ENCODE measurements at places on chromosomes 16 and 17.

DNA sequence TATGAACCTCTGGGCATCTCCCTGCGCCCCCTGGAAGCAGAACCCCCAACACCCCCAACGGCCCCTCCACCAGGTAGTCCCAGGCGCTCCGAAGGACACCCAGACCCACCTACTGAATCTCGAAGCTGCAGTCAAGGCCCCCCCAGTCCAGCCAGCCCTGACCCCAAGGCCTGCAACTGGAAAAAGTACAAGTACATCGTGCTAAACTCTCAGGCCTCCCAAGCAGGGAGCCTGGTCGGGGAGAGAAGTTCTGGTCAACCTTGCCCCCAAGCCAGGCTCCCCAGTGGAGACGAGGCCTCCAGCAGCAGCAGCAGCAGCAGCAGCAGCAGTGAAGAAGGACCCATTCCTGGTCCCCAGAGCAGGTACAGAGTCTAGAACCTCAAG is 1.5 kb downstream of the BCL6B start:
- no peak for DNase-seq

GRCh38 chr16:85402910-85403692 is 210.0 kb upstream of the GSE1 start:
- no peak for DNase-seq

GRCh38 chr16:61569028-61569427 is 467.2 kb downstream of the CDH8 start:
- no peak for DNase-seq

- no peak for DNase-seq
These were observed 3.6 kb upstream of the TBX2 start for GRCh38 chr17:61395983-61396585.

DNA sequence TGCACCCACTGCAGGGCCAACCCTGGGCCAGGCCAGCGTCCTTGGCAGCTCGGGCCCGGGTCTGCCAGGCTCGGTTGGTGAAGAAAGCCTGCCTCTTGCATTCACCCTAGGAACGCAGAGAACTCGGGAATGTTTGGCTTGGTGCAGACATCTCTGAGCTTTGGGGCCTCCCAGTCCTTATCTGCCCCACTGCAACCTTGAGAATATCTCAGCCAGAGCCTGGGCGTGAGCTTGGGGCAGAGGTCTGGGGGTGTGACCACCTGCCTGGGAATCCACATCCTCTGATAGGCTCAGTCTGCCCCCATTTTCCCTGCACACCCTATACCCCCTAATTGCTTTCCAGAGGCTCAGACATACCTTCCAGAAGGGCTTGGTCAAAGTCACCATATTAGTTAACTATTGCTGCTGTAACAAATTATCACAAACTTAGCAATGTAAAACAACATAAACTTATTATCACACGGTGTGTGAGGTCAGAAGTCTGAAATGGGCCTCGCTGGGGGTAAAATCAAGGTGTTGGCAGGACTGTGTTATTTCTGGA is 30.7 kb upstream of the ZNF423 start:
- no peak for DNase-seq

DNA sequence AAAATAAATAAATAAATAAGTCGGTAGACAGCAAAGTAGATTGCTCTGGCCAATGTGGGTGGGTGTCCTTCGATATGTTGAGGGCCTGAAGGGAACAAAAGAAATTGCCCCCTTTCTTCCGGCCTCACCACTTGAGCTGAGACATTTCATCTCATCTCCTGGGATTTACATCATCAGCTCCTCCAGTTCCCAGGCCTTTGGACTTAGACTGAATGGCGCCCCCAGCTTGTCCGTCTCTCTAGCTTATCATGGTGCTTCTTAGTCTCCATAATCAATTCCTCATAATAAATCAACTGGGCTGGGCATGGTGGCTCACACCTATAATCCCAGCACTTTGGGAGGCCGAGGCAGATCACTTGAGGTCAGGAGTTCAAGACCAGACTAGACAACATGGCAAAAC is 13.8 kb upstream of the HAP1 start:
- no peak for DNase-seq

GRCh38 chr17:549177-550040 is 165.2 kb downstream of the VPS53 start:
- no peak for DNase-seq

DNA sequence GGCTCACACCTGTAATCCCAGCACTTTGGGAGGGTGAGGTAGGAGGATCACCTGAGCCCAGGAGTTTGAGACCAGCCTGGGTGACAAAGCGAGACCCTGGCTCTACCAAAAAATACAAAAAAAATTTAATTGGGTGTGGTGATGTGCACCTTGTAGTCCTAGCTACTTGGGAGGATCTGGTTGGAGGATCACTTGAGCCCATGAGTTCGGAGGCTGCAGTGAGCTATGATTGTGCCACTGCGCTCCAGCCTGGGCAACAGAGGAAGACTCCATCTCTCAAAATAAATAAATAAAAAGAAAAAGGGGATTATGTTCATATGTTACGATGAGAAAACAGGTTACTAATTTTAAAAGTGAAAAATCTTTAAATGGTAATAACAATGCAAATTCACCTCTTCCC is 996 bp downstream of the MLKL start:
- no peak for DNase-seq

DNA sequence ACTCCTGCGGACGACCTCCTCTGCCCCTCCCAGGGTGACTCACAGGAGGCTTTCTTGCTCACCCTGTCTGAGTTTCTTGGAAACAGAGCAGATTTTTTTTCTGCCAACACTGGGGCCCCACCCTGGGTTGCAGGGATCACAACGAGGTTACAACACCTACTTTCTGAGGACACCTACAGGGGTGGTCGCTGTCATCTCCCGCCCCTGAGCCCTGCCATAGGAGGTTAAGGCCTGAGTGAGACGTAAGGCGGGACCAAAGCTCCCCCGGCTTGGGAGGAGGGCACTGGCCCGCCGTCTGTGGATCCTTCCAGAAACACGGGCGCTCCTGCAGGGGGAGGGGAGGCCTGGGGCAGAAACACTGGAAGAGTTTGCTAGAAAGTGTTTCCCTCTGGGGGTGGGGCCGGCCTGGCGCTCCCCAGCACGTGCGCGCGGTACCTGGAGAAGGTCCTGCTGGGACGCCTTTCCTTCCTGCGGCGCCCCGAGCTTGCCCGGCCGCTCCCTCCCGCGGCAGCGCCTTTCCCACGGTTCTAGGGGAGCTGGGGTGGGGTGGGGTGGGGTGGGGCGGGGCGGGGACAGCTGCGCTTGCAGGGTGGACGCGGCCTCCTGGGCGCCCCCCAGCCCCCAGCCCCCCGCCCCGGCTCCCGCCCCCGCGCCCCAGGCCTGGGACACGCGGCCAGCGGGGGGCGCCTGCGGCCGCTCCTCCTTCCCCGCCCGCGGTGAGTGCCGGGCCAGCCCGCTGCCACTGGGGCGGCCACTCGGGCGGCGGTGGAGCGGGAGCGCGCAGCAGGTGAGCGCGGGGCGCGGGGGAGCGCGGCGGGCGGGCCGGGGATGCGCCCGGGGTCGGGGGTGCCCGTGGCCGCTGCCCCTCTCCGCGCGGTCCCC is 20.7 kb upstream of the ADCY7 start:
- peak; percentile 54 for DNase-seq

DNA sequence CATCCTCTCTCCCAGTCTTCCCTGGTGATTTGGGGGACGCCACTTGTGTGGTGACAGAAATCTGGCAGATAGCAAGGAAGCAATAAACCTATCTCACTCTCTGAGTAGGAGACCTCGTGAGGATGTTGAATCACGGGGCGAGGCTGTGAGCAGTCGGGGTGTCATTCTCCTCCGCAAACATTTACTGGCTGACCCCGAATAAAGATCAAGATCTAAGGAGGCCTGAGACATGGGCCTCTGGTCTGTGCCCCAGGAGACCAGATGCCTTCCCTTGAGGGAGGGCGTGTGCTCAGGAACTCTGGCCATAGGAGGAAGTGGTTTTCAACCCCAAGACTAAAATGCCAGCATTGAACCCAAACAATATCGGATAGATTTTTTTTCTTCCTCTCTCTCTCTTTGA is 53.1 kb downstream of the FOXL1 start:
- DNase-seq, result no peak

GRCh38 chr17:39352511-39352910 is 48.9 kb downstream of the FBXL20 start:
- no peak for DNase-seq

DNA sequence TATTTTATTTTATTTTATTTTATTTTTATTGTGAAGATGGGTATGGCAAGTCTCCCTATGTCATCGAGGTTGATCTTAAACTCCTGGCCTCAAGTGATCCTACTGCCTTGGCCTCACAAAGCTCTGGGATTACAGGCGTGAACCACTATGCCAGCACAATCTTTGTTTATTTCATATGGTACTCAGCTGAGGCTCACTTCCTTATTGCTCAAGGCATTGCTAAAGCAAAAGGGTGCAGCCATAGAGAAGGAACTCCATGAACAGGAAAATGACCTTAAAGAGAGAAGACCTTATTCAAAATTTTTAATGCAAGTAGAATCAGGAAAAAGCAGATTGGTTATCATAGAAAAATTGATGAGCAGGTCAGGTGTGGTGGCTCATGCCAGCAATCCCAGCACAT is 110.6 kb upstream of the RBBP6 start:
- no peak for DNase-seq

GRCh38 chr17:39631403-39631802 is 4.7 kb downstream of the PPP1R1B start:
- DNase-seq, result no peak

DNA sequence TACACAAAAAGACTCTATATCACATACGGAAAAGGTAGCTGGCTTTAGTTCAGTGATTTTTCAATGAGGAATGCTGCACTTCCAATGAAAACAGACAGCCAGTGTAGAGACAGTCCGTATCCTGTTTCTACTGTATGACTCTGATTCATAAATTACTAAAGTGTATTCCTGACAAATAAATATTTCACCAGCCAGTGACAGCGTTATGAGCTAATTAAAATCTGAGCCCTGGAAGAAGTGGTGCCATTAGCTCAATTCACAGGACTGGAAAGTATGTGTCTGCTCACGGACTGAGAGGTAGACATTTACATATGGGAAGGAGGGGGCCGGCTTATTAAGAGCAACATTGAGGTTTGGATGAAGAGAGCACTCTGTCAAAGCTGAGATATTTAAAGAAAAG is 207.9 kb upstream of the RBFOX1 start:
- no peak for DNase-seq

DNA sequence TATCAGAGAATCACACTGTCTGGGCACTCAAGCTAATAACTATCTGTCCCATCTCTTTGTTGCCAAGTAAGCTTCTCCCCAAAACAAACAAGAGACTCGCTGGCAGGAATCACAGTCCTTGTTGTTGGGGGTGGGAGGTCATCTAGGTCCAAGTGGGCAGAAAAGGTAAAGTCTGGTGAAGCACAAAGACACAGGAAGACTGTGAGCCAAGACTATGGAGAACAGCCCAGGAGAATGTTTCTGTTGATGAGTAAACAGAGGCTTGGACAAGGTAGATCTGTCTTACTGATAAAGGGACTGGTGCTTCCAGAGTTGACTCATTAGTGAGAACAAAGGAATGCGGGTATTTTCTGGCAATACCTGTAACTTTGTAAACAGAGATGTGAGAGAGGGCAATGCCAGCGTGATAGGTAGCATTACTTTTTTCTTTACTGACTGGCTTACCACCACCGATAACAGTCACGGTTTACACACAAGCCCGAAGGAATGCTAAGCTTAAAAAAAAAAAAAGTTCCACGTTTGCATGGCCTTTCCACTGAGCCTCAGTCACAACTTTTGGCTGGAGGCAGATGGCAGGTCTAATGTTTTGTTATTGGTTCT is 11.5 kb upstream of the MMD start:
- no peak for DNase-seq

DNA sequence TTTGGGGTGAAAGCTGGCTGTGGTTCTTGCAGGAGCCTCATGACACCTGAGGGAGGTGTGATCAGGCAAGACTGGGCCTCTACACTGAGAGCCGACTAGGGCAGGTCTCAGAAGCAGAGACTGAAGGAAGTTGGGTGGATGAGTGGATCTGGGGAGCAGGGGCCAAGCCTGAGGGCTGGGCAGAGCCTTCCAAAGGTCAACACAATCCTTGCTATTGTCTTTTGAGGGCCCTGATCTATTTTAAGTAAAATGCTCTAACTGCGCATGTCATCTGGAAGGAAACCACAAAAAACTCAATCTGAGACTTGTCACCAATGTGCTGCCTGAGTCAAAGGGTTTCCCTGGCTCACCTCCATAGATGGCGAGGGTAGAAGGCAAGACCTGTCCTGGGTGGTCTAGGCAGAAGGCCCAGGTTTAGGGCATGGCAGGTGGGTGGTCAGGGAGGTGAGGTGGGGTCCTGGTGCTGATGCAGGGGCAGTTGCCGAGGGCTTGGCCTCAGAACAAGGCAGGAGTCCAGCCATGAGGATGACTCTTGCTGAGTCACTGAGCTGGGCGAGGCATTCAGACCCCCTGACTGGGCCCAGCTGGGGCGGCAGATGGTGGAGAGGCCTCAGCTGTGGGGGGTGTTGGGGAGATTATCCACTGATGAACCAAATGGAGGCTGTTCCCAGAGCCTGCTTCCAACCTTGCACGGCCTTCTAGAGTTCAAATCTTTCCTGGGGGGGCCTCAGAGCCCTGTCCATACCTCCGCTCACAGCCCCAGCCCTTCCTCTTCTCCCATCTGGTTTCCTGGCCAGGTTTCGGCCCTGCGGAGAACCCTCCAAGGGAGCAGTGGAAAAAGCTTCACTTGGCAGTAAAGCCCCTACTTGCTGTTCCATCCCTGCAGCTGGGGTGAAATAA is 5.1 kb downstream of the MVP start:
- no peak for DNase-seq

DNA sequence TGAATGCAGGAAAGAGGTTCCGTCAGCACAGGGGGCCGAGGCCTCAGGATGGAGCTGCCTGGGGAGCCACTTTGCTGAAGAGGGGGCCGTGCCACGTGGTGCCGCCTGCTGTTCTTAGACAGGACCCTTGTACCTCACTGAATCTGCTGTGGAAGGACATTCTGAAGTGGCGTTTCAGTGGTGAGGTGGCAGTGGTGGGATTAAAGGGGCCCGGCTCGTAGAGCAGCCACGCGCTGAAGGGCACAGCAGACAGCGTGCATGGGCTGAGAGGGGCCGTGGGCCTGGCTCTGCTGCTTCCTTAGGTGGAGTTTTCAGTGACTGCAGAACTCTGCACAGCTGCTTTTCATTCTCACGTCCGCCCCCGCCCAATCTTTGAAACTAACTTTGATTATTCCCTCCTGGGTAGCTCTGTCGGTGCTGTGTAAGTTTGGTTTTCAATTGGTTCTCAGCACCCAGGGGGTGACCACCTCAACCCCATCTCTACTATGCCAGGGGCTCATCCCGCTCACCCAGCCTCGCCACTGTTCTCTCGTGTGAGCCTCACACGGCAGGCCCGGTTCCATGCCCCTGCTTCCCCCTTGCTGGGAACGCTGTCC is 70.3 kb downstream of the SEC14L1 start:
- DNase-seq, result no peak

DNA sequence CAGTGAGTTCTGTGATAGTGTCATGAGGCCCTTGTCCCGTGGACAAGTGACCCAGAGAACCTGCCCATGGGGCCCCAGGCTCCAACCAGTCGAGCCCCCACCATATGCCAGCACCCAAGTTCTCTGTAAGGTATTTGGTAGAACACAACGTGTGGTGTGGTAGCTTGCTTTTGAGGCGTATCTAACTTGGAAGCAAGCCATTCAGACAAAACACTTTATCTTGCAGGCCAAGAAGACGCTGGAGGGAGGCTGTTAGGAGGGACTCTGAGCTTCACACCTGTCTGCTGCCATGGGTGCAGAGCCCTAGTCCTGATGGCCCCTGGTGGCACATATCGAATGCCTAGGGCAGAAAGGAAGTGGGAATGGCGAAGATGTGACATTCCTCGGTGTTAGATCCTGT is 1.6 kb downstream of the NDUFAF8 start:
- DNase-seq, result no peak

Data from stimulated activated CD4-positive, alpha-beta T cell treated with anti-CD3 and anti-CD28 coated beads, Interleukin-4, amount 100 ng/mL, for 48 hours (primary cell).